Activated naive CD4-positive, alpha-beta T cell treated with anti-CD3 and anti-CD28 coated beads, Interleukin-2, amount 50 U/mL, for 72 hours (primary cell): ENCODE measurements at places on chromosomes 3 and 15. TPM values are rescaled to one million over a fixed set of nuclear protein-coding genes. Genes with fewer than 3 reads are reported as not detected.

RASL12 gene
- total RNA-seq = not detected

CLRN1 gene
- total RNA-seq = not detected

GRCh38 chr15:70923311-70924080, 30.9 kb downstream of the LRRC49 start:
- no peak for DNase-seq

DNA sequence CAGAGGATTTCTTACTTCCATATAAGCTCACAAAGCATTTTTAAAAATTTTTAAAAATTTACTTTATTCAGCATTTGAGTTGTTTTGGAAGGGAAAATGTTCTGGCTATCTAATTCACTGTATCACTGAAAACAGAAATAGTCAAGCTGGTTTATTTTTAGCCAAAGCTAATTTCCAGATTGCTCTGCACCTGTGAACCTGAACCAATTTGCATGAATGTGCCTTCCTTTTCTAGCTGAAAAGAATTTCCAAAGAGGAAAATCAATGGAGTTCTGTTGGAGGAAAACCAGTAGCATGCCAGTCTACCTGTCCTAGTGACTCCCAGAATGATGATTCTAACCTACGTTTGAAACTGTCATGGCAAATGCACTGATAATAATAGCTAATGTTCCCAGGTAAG, 134.2 kb upstream of the LIPC start:
- DNase-seq = no peak

DNA sequence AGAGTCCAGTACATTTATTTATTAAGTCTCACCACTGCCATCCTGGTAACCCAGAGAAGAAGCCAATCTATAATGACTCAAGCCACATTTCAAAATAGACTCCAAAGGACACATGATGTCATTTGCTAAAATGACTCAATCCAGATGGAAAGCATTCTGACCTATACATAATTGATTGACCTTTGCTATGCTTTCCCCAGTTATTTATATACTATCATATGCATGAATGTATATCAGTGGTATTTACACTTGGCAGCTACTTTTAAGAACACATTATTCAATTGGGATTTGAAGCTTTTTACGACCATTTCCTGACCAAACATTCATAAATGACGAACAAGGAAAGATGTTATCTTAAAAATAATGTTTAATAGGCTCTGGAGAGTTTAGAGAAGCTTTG, 297.2 kb downstream of the FHIT start:
- no peak for DNase-seq

DNA sequence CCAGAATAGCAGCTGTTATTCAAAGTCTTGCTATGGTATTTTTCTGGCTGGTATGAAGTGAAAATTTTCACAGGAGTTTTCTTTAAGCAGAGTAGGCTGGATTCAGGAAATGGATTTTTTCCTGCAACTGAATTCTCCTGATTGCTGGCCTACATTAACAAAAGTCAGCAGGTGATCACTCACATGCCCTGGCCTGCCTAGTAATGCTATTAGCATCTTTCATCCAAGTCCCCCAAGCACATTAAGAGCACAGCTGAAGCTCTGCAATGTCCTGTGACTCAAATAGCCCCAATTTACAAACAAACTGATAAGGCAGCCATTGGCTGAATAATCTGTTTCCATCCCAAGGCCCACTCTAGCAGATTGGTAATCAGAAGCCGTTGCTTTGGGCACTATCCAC, 688.3 kb upstream of the LMCD1 start:
- DNase-seq = no peak

DNA sequence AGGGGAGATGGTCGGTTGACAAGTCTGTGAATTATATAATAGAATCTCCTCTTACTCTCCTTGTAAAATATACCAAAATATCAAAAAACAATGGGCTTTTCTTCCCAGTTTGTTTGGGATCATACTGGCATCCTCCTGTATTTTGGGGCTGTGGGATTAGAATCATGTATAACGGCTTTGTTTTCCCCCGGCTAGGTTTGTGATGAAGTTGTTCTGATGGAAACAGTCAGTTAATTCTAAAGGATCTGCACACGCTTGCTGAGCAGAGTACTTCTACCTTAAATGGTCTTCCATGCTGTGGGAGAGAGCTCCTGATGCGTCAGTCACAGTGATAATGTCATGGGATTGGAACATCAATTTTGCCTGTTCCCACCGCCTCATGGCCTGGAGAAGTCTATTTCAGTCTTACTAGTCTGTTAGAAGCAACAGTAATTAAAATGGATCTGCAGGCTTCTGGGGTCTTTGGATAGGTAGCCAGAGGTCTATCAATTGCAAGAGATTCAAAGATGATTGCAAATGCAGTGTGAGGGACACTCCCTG, 81.3 kb downstream of the ITPR1 start:
- DNase-seq = no peak

GRCh38 chr3:100086401-100086800, 27.9 kb downstream of the FILIP1L start:
- no peak for DNase-seq

GRCh38 chr3:194487289-194488054, 670 bp upstream of the ATP13A3 start:
- peak; percentile 66 for DNase-seq
